ENCODE measurements at places on chromosomes 6 and 20.

DNA sequence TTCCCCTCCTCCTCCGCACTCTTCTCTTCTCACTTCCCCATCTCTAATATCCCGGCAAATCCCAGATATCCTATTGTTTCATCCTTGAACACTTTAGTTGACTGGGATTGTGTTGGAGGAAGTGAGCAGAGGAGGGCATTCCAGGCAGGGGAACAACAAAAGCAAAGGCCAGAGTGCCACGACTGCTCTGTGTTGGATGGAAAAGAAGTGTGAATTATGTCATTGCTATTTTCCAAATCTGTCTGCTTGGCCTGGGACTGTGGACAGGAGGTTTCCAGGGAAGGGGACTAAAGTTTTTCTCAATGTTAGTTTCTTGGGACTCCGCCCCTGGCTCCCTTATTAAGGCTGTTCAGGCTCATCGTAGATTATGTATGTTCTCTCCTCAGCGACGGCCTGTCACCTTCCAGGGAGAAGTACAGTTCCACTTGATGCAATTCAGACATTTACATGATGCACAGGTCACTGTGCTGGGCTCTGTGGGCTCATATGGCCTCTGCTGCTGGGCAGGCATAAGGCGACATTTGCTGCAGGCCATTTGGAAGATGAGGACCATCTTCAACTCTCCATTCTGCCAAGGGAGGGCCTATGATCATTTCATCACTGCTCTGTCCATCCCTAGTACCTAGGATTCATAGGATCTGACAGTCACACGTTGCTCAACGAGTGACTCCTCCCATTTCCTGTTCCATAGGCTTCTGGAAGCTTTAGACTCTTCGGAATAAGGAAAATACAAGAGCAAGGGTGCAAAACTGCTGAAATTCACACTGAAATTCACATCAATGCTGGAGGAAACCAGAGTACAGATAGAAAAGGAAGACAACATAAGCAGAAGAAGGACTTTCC lies 99.1 kb upstream of the KCNK16 start:
- DNase-seq: no peak

GRCh38 chr6:119467488-119468081 lies 118.0 kb upstream of the MAN1A1 start:
- DNase-seq: no peak

DNA sequence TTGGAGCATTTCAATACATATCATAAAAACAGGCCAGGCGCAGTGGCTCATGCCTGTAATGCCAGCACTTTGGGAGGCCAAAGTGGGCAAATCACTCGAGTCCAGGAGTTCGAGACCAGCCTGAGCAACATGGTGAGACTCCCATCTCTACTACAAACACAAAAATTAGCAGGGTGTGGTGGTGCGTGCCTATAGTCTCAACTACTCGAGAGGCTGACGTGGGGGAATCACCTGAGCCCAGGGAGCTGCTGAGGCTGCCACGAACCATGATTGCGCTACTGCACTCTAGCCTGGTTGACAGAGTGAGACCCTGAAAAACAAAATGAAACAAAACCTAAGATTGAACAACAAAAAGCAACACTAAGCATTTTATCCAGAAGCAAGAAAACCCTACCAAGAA lies 47.2 kb downstream of the BACH2 start:
- DNase-seq: no peak

DNA sequence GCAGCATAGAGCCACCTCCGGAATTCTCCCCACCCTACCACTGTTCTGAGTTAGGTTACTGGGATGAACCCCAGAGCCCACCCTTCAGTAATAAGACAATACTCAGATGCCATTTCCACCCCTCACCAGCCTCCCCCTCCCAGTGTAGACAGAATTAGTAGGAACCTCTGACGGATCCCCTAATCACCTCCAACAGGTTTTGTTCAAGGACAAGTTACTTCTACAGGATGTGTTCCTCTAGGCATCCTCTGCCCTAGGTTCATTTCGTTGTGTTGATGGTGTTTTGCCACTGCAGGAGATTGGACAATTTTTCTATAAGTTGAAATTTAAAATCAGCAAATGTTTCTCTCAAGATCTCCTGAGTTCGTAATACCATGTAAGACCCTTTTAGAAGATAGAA lies 22.8 kb downstream of the PLEKHG1 start:
- no peak for DNase-seq

- no peak for DNase-seq
These were observed 98.1 kb downstream of the RALGAPA2 start for GRCh38 chr20:20614391-20614790.

- DNase-seq: no peak
These were observed 49.1 kb downstream of the GCLC start for GRCh38 chr6:53495506-53496499.

Measured in NCI-H526 treated with DMSO at 0.1 percent for 48 hours (cell line).